ENCODE measurements at places on chromosomes 3 and 15.

GRCh38 chr15:99102332-99103235, 2.3 kb upstream of the SYNM start:
- DNase-seq = no peak

DNA sequence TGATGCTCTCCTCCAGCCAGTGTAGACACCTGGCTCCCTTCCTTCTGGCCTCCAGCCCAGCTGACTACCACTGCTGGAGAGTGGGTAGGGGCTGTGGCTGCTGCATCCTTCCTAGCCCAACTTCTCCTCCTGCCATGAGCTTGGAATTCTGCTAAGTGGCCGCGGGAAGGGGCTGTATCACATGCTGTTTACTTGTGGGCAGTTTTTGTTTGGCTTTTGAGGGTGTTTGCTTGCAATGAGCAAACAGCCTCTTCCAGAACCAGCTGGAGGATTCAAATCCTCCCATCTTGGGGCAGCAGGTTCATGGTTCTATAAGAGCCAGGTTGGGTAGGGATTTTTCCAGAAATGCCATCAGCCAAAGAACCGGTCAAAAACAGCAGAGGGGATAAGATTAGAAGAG, 9.0 kb downstream of the GASK1A start:
- DNase-seq = no peak

DNA sequence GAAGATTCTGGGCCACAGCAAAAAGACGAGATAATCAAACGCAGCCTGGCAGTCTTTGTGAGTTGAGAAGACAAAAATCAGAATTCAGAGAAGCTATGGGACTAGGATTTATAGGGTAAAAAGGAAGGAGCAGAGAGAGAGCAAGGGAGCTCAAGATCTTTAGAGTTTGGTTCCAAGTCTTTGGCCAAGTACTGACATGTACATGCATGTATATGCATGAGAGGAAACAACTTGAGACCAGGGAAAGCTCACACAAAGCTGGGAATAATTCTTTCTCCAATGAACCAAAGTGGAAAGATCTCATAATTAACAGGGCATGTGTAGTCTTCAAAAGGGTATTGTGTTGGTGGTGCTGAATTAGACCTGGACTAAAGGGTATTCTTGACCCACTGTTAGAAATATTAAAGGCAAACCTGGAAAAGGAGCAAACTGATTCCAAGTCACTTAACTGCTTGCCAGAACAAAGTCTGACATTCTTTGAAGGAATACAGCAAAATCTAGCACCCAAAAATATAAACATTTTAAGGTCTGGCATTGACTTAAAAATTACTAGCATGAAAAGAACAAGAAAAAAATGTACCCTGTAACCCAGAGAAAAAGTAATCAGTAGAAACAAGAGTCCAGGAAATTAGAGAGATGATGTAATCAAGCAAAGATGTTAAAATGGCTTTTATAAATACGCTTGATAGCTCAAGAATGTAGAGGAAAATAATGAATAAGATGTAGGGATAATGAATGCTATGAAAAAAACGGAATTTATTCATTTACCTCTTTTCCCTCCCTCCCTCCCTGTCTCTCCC, 226.0 kb upstream of the CGNL1 start:
- DNase-seq = no peak

- DNase-seq = no peak
Observed at GRCh38 chr3:113979916-113980315, 32.1 kb downstream of the ZDHHC23 start.

DNA sequence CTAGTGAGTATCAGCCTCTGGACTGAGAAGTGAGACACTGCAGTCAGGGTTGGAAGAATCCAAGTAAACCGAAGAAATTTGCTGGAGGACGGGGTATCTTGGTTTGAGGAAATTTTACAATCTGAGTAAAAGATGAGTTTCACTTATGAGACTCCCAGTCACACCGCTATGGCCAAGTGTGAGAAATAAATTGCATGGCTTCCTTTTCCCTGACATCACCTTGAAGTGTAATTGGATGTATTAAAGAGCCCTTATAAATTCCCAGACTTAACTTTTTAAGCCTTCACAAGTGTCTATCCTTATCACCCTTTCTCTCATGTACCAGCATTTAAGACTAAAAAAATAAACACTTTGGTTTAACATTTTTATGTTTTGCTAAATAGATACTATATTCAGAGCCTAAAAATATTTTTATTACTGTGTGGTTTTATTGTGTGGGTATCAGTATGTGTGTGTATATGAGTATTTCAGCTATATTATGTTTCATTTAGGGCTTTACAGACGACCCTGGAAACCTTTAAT, 23.8 kb downstream of the USP3 start:
- DNase-seq = no peak

DNA sequence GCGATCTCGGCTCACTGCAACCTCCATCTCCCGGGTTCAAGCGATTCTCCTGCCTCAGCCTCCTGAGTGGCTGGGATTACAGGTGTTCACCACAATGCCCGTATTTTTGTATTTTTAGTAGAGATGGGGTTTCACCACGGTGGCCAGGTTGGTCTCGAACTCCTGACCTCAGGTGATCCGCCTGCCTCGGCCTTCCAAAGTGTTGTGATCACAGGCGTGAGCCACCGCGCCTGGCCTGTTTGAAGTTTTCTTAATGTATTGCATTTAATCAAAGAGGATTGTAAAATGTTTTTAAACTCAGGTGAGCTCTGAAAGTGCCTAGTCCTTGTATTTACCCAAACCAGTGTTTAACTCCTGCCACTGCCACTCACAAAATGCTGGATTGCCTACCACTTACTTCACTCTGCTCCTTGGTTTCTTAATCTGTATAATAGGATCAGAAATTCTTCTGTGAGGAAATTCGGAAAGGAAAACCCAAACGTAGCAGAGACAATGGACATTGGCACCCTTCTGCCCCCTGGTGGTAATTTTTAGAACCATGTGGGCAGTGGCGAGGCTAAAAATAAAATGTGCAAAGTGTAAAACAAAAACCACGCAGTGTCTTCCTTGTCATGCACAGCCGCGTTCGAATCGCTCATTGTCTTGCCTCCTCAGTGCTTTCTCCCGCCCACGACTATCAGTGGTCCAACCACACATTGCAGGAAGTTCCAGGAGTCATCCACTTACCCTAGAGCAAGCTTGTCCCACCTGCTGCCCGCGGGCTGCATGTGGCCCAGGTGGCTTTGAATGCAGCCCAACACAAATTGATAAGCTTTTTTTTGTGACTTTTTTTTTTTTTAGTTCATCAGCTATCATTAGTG, 27.3 kb downstream of the CEP19 start:
- peak; percentile 21 for DNase-seq

GRCh38 chr3:72720566-72720965, 127.7 kb downstream of the SHQ1 start:
- no peak for DNase-seq

- DNase-seq = no peak
Observed at GRCh38 chr3:17882981-17883380, 140.6 kb upstream of the TBC1D5 start.
